IPS DF 6.9 (cell line): ENCODE measurements at places on chromosomes 1 and 21.
A peak's percentile ranks its signal among the peaks of the same experiment; 100 is the strongest.

GRCh38 chr1:112083487-112083886, 94.0 kb upstream of the KCND3 start:
- no peak for DNase-seq

- no peak for DNase-seq
Observed at GRCh38 chr1:46689356-46689755, 17.7 kb downstream of the TEX38 start.

DNA sequence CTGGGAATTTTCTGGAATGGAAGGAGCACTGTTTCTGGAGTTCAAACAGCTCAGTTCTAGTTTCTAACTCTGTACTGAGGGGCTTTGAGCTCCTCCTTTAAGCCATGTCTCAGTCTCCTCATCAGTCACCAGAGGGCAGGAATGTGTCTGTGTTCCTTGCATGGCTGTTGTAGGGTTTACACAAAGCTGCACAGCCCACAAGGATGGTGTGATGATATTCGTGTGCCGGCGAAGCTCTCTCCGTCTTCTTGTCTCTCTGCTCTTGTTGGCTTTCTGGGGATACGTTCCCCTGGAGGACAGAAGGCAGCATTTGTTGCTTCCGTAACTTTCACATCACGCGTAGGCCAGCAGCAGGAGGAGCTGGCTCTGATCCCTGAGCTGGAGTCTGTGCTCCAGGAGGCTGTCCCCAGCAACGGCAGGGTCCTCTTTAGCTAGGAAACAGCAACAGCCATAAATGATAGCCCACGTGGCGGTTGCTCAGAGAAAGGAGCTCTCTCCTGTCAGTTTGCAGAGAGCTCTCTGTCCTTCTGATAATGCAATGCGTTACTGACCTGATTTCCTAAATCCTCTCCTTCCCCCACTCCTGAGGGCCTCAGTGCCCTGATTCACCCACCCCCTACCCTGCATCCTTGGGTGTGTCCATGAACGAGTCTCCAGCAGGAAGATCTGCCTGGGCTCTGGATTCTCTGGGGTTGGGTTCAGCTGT, 189.2 kb upstream of the VAMP3 start:
- no peak for DNase-seq

DNA sequence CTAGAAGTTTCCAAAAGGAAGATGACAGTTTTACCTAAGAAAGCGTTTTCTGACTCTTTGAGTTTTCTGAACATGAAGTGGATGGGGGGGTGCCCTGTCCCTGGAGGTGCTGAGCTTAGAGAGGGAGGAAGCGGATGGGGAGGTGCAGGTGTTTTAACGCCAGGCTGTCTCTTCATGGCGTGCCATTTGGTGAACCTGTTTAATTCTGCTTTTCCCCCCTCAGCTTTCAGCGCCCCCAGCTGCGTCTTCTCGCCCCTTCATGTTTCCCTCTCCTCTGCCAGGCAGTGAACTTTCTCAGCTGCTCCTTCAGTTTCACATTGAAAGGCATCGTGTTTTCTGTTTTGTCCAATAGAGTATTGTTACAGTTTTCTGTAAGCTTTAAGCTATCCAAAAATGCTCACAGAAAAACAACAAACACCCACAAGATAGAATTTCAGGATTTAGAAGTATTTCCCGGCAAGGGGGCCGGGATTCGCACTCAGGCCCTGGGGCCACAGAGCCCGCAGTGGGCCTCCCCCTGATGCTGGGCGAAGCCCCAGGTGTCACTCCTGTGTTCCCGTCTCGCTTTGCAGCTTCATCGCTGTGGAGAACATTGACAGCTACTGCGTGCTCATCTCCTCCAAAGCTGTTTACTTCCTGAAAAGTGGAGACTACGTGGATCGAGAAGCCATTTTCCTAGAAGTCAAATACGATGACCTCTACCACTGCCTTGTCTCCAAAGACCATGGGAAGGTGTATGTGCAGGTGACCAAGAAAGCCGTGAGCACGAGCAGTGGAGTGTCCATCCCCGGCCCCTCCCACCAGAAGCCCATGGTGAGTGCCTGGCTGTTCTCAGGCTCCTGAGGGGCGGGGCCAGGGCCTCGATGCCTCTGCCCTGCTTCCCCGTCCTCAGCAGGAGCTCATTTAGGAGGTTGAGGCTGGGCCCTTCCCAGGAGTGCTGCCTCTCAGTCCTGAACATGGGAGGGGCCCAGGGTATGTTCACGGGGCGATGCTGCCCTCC, 111.4 kb downstream of the DHRS3 start:
- DNase-seq, result no peak

- DNase-seq, result no peak
Observed at GRCh38 chr1:150386592-150386991, 22.6 kb downstream of the RPRD2 start.

- DNase-seq, result no peak
Observed at GRCh38 chr1:71196685-71197084, 115.8 kb upstream of the ZRANB2 start.

DNA sequence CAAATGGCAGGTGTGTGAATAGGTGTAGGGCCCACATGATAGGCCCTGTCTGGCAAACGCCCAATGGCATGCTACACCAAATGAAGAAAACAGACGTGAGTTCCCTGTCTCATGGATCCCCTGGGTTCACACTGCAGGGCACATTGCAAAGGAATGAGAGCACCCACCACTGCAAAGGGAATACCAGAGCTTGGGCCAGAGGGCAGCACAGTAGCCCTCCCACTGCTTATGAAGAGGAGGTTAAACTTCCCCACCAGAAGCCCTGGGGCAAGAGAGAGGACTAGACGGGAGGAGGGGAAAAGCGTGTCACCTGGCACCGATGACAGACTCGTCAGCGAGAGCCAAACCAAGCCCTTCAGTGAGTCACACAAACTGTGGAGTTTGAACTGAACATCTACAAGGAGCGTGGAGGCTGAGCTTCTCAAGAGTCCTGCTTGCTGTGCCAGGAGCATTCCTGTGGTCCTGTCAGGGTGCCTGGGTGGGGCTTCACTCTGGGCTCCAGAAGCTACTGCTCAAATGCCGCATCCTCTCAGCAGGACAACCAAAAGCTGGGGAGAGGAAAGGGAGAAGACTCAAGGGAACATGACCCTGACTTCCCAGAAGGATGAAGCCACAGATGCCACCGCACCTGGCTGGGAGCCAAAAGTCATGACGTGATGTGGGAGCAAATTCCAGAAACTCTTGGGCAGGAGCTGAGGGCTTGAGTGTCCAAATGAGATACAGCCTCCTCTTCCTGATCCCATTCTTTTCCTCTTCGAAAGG, 61.1 kb downstream of the TOMM20 start:
- no peak for DNase-seq

DNA sequence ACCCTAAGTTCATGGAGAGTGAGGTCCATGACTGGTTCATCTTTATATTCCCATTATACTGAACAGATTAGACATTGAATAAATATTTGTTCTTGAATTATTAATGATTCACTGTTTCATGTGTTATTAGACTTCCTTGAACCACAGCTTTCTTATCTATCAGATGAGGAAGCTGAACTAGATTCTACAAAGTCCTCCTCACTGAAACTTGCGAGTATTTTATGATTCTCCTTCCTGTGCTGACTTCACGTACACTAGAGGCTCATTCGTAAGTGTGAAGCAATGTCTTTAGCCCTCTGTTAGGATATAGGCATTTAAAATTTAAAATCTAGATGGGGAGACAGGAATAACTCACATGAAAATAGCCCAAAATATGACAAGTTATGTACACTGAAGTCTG, 95.6 kb upstream of the IRF2BP2 start:
- DNase-seq, result no peak

DNA sequence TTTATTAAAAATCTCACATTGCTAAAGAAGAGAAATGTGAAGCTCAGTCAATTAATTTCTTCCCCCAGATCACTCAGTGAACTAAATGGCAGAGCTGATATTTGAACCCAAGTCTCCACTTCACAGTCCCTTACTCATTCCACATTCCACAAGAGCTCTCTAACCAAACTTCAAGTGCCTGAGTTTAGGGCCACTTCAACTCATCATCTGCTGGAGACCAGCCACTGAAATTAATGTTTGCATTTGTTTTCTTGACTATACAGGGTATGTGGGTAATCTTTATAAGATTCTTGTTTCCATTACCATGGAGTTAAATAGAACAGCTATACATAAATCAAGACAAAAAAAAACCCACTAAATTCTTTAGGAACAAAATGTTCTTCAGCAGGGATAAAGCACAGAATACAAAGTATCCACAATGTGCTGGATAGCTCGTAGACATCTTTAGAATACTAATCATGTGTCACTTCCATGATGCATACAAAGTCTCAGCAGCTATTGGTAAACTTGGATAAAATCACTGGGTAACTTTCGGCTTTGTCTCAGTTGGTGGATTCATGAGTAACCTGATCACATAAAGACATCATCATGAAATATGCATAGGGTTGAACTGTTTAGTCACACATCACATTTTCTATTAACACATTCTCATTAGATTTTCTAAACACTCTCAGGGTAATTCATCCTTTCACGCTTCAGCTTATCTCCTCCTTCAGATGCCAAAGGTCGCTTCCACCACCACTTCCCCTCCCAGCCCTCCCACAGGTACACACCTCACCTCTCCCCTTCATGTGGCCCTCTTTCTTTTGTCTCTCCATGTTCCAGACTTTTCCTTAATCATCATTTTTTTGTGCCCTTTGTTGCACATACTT, 89.8 kb downstream of the LRRC53 start:
- DNase-seq, result no peak

DNA sequence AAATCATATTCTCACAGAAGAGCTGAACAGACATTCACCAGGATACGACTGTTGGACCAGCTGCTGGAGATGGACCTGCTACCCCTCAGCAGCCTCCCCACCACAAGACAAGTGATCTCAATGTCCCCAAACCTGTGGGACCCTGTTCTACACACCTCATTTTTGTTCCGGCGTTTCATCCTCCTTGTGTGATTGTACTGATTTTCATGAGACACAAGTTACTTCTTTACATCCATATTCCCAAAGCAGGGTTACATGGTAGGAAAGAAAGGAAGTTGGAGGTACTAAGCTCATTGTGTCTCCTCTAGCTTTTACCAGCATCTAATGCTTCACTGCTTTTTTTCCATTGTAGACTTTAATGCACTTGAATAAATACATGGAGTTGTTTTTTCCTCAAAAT, 8.7 kb downstream of the ADAMTS1 start:
- no peak for DNase-seq

- no peak for DNase-seq
Observed at GRCh38 chr1:226831953-226832352, 38.5 kb upstream of the PSEN2 start.

DNA sequence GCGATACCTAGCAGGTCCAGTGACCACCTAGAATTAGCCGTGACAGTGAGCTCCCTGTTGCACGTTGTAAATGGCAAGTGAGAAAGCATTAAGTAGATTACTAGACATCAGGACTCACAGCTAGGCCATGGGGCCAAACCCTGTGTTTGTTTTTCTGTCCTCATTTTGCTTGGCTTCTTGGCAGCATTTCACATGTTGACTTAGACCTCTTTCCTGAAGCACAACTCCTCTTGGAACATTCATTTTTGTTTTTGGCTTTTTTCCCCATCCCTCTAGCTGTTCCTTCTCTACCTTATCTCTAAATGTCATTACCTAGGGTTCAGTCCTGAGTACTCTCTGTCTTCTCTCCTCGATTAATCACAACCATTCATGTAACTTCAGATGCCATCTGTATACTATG, 16.9 kb upstream of the PTPN14 start:
- DNase-seq, result no peak

DNA sequence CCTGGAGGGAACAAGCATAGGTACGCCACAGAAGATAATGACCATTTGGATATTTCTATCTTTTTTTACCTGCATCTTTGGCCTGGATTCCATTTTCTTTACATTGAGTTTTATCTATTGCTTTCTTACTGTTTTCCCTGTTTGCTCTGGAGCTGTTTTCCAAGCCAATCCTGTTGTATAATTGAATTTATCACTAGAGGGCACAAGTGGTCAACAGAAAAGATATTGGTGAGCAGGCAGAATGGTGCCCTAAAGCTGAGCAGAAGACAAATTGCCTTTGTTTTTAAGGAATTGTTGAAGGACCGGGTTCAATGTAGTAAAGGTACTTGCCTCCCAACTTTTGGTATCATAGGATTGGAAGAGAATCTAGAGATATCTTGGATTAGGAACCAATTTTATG, 152.8 kb downstream of the PPP1R12B start:
- DNase-seq, result no peak

DNA sequence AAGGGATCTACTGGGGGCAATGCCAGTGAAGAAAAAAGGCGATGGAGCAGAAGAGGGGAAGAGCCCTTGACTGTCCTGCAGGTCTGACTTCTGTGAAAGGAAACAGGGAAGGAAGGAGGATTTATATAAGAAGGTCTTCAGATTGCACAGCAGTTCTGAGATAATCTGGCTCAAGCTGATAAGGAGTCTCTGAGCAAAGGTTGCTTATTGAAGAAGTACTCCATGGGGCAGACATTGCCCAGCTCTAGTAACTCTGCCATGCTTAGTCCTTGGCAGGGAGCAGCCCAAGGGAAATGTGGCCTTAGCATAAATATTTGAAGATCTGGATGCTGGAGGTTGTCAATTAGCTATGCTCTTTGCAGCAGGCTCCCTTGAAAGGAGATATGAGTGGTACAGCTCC, 15.9 kb upstream of the TTF2 start:
- no peak for DNase-seq

GRCh38 chr1:80218112-80218511, 1211.6 kb upstream of the ADGRL4 start:
- peak; percentile 55 for DNase-seq

DNA sequence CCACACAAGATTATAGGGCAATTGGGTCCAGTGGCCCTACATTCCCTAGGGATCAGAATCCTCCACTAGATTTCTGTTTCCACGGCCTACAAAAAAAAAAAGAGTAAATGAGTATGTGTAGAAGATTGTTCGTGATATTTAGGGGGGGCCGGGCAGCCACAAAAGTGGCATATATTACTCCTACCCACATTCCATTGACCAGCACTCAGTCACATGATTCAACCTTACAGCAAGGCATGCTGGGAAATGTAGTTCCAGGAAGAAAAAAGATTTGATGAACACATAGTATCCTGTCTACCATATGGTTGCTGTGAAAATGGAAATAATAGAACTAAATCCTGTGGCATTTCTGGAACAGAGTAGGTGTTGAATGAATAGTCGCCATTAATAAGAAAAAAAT, 43.4 kb upstream of the GJB5 start:
- DNase-seq, result peak; percentile 5

DNA sequence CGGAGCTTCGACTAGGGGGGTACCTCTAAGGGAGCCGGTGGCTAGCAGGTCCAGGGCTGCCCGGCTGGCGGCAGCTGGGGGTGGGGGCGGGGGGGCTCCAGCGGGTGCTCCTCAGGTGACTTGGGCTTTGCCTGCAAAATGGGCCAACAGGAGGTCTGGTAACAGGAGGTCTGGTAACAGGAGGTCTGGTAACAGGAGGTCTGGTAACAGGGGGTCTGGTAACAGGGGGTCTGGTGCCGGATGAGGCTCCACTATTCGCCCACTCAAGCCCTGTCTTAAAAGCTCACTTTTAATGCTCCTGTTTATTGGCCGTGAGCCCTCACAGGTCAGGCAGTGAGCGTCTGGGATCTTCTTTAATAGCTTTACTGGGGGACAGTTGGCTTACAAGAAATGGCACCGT, 40.4 kb upstream of the ACTRT2 start:
- no peak for DNase-seq

GRCh38 chr1:248850536-248851251, 8.2 kb downstream of the ZNF692 start:
- DNase-seq, result no peak
